ENCODE measurements at places on chromosomes 11 and 22.

DNA sequence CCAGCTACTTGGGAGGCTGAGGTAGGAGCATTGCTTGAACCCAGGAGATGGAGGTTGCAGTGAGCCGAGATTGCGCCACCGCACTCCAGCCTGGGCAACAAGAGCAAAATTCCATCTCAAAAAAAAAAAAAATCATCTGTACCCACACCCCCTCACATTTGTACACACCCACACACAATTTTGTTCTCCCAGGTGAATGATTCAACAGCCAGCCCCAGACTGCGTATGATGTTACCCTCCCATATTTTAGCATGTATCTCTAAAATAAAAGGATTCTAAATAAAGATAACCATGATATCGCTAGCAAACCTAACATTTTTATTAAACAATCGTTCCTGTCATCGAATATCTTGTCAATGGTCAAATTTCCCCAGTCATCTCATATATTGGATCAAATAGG lies 65.8 kb downstream of the BRD1 start:
- no peaks in the 10 kb centered on the region for H3K27me3 ChIP-seq
- no peak overlapping the region for H3K4me3 ChIP-seq
- no peaks in the 10 kb centered on the region for H3K36me3 ChIP-seq
- DNase-seq: no peak

- H3K27me3 ChIP-seq: no peaks in the 10 kb centered on the region
- no peak overlapping the region for H3K27ac ChIP-seq
- H3K4me1 ChIP-seq: no peaks in the 10 kb centered on the region
- no peak overlapping the region for H3K4me3 ChIP-seq
- no peaks in the 10 kb centered on the region for H3K36me3 ChIP-seq
Measured at GRCh38 chr11:66951927-66952337, 6.3 kb downstream of the PC start.

DNA sequence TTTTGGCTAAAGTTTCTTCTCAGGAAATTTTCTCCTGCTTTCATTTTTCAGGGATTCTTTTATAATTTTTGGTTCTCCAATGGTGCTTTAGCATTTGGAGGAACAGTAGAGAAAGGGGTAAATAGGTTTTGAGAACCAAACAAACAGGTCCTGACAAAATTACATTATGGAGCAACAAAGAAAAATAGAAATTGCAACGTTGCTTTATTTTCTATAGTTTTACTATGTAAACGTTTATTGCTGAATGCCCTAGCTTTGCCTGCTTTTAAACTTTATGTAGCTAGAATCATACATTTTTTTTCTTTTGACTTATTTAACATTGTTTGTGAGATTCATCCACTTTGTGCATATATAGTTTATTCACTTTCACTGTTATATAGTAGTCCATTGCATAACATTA lies 43.8 kb upstream of the OR5P2 start:
- no peaks in the 10 kb centered on the region for H3K27me3 ChIP-seq
- DNase-seq: no peak
- H3K4me3 ChIP-seq: no peak overlapping the region
- H3K36me3 ChIP-seq: no peaks in the 10 kb centered on the region
- no peak overlapping the region for H3K27ac ChIP-seq

DNA sequence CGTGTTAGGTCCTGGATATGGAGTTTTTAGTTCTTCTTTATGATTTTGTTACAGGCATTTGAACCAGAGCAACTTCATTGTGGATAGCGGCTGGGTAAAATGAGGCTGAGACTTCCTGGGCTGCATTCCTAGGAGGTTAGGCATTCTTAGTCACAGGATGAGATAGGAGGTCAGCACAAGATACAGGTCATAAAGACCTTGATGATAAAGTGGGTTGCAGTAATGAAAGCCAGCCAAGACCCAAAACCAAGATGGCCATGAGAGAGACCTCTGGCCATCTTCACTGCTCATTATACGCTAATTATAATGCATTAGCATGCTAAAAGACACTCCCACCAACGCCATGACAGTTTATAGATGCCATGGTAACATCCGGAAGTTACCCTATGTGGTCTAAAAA lies 23.4 kb upstream of the CLMP start:
- H3K4me1 ChIP-seq: peaks cover 9% of the 10 kb centered on the region
- no peak overlapping the region for H3K4me3 ChIP-seq
- no peak for DNase-seq
- H3K36me3 ChIP-seq: no peaks in the 10 kb centered on the region
- H3K27me3 ChIP-seq: no peaks in the 10 kb centered on the region

GRCh38 chr11:66639066-66639813 lies 737 bp downstream of the RBM4 start:
- peaks cover 45% of the 10 kb centered on the region for H3K4me1 ChIP-seq
- peak overlapping the region; percentile 72 for H3K27ac ChIP-seq
- peak overlapping the region; percentile 89 for H3K4me3 ChIP-seq
- H3K36me3 ChIP-seq: peaks cover 30% of the 10 kb centered on the region

DNA sequence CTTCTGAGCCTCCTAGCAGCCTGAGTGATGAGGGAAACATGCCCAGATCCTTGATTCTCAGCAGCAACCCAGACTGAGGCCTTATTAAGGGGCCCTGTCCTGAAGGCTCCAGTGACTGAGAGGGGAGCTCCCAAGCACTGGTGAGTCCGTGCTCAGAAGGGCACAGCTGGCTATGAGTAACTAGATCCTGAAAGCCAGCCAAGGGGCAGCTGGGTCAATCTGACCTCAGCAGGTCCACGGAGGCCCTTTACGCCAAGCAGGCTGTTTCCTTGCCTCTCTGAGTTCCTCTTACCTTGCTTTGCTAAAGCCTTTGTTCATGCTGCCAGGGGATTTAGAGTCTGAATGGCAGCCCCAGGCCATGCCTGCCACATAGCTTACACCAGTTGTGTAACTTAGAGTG lies 19.3 kb upstream of the MIEF1 start:
- no peaks in the 10 kb centered on the region for H3K36me3 ChIP-seq
- no peaks in the 10 kb centered on the region for H3K4me1 ChIP-seq
- no peak overlapping the region for H3K4me3 ChIP-seq
- H3K27ac ChIP-seq: no peak overlapping the region

- peak; percentile 85 for DNase-seq
- no peak overlapping the region for H3K4me3 ChIP-seq
- H3K36me3 ChIP-seq: peaks cover 32% of the 10 kb centered on the region
- H3K27me3 ChIP-seq: no peaks in the 10 kb centered on the region
Measured at GRCh38 chr11:33857933-33858371, 33.9 kb downstream of the LMO2 start.

Data from endothelial cell of umbilical vein (primary cell).